ENCODE measurements at places on chromosomes 7 and 10.

- no peak for DNase-seq
These were observed 123.7 kb downstream of the MPP7 start for GRCh38 chr10:28179006-28179742.

- DNase-seq = no peak
These were observed 180.5 kb upstream of the ASAH2 start for GRCh38 chr10:50431791-50432190.

DNA sequence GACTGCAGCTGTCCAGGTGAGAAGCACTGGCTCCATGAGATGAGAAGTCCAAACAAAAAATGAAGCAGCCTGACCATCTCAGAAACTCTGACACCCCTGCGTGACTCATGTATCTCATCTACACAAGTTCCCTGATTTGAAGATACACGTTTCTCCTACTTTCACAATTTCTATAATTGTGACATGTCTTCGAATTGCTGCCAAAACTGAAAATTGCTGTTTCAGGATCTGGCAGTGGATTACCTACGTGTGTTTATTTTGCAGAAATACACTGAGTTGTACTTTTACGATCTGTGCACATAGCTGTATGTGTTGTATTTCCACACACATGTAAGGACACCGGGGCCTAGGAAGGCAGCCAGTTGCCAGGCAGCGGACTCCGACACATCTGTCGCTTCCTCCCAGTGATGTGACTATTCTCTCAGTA lies 53.2 kb downstream of the LARP4B start:
- DNase-seq = no peak

DNA sequence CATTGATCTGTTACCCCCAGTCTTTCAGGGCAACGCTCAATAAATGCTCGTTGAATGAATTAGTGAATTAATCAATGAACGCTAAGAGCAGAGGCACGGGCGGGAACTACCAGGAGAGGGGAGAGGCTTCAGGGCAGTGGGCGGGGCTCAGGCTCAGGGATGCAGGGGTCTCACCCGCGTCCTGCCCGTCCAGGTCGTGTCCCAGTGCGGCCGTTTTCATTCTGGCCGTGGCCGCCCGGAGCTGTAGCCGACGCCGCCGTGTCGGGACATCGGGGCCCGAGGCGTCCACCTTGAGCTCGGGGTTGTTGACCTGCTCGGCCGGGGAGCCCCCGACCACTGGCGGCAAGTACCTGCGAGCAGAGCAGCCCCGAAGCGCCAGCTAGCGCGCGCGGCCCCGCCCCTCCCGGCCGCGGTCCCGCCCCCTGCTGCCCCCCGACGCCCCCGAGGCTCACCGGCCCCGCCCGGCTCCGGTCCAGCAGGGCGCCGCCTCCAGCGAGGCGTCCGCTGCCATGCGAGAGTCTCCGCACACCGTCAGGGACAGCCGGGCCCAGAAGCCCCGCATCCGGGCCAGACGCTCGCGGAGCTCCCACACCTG lies 2.8 kb upstream of the GAL3ST4 start:
- no peak for DNase-seq

GRCh38 chr7:70384024-70384423 lies 747.9 kb upstream of the GALNT17 start:
- no peak for DNase-seq

DNA sequence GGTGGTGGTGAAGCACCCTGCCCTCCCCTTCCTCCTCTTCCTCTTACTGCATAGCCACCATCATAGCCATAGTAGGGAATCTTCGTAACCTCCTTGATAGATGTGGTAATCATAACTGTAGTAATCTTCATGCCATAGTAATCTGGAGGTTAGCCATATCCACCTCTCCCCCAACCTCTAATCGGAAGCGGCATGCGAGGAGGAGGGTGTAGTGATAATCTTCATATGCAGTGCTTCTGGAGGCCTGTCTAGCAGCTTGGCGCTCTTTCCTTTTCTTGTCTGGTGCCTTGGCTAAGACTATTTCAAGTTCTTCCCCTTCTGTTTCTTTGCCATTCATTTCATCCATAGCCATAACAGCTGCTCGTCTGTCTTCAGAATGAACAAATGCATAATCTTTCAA lies 90.9 kb downstream of the MLLT10 start:
- DNase-seq = no peak

DNA sequence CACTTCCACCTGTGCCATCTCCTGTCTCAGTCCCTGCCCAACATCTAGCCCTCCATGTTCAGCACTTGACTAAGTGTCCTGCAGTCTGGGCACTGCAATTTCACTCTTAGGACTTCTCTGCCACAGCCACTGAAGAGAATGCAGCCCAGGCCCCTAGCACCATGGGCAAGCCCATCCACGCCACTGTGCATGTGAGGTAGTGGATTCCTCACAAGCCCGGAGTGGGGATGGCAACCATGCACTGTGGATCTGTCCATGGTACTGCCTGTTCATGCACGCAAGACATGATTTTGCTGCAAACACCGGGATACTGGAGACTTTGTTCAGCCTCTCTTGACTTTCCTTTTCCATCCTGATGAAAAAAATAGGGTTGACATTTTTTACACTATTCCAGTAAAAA lies 12.3 kb downstream of the DDC start:
- no peak for DNase-seq

GRCh38 chr7:98795741-98796493 lies 73.9 kb downstream of the TMEM130 start:
- no peak for DNase-seq

GRCh38 chr10:100114460-100114859 lies 32.8 kb upstream of the CPN1 start:
- DNase-seq = no peak

DNA sequence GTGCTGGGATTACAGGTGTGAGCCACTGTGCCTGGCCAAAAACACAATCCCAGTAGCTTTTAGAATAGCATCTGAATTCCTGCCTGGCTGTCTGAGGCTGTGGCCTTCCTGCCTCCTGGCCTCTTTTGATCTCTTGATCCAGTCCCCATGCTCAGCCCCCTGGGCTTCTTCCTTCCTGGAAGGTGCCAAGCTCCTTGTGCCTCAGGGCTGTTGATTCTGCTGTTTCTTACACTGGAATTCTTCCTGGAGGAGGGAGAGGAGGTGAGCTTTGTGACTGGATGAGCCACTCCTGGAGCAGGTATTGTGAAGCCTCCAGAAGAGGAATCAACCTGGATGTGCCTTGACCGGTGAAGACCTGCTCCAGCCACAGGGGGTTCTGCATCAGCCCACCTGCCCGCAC lies 17.3 kb upstream of the MKI67 start:
- DNase-seq = no peak

- DNase-seq = no peak
These were observed 9.5 kb upstream of the RAMP3 start for GRCh38 chr7:45147858-45148652.

DNA sequence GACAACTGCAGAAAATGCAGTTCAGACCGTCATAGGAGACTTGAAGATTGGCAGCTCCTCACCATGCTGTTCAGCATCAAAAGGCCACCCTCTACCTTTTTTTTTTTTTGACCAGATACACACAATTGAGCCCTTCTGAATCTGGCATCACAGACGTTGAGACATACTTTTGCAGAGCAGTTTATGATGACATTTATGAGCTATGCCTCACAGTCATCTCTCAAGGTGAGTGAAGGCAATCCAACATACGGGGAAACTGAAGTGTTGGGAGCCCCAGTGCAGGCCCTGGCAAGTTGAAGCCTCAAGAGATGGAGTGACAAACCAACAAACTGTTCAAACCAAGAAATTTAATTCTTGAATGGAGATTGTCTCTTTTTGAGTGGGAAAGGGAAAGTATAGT lies 83.6 kb upstream of the DLX6 start:
- DNase-seq = no peak

DNA sequence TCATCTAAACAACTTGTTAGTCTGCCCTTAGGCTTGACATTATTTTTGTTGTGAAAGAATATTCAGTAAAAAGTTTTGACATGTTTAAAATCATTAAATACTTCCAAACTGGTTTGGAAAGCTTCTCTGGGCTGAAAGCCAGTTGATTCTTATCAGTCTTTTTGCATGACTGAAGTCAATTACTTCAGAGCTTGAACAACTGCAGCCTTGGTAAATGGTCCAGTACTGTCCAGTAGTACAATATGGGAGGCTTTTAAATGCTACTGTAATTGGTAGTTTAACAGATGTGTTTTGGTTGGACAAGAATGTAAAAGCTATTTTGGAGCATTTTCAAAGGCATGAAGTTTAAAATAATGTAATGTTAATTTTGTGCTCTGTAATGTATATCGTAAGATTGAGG lies 103.4 kb downstream of the SDK1 start:
- DNase-seq = no peak

DNA sequence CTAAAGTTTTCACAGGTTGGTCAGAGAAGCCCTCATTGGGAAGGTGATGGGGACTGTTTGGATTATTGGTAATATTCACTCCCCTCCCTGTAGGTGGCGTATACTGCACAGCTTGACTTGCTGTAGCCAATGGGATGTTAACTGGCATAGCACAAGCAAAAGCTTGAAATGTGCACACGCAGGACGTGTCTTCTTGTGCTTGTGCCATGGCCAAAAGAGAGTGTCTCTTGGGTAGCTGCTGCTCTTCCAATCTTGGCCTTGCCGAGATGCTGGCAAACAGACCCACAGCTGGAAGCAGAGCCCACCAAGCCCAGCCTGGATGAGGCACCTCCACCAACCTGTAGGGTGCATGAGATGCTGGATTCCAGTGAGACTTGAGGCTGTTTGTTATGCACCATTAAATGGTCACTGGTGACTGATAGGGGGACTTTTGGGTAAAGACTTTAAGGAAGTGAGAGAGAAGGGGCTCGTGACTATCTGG lies 266.0 kb downstream of the GRID1 start:
- DNase-seq = no peak

DNA sequence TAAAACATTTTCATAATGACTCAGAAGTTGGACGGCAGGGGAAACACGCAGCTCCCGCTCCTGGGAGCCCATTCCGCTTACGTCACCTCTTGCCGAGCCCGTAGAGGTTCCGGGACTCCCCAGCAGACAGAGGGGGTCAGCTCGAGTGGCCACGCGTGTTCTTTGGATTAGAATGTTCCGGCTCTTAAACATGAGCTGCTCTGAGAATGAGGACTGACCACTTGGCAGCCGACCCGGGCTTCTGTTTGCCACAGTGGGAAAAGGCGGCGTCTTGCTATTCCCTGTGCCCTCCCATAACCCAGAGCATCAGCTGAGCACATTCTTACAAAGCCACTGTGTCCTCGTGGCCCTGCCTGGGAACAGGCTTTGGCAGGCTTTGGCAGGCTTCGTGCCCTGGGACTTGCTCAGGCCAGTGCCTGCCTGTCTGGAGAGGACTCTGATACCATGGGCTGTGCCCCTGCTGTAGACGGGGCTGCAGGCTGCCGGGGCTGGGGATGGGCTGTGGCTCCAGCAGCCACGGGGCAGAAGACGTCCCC lies 40.1 kb downstream of the PFKP start:
- no peak for DNase-seq

- no peak for DNase-seq
These were observed 692 bp downstream of the IGFBP1 start for GRCh38 chr7:45888993-45889366.

- DNase-seq = no peak
These were observed 31.2 kb downstream of the CUZD1 start for GRCh38 chr10:122814493-122814892.

- DNase-seq = no peak
These were observed 63.7 kb downstream of the COL13A1 start for GRCh38 chr10:69865450-69865849.

- no peak for DNase-seq
These were observed 54.9 kb downstream of the CLIP2 start for GRCh38 chr7:74344132-74344496.

GRCh38 chr7:111568870-111569462 lies 6.7 kb upstream of the IMMP2L start:
- no peak for DNase-seq

DNA sequence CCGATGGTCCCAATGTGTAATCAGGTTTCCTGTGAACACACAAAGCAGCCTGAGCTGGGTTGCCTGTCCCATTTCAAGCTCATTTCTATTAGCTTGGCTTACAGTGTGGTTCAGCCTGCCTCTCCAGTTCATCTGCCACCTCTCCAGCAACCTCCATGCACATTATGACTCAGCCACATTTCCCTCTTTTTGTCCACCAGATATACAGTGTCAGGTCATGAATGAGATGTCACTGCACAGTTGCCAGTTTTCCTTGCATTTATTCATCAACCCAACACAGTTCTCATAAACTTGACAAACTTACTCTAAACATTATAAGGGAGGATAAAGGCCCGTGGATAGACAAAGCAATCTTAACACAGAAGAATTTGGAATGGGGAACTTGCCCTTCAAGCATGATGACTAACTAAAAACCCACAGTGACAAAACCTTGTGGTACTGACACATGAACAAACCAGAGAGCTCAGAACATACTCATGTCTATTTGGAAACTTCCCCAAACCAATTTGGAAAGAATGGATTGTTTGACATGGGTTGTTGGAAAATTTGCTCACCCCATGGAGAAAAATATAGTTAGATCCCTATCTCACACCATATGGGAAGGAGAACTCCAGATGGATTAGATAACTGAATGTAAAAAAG lies 2.5 kb upstream of the CFAP58 start:
- no peak for DNase-seq

DNA sequence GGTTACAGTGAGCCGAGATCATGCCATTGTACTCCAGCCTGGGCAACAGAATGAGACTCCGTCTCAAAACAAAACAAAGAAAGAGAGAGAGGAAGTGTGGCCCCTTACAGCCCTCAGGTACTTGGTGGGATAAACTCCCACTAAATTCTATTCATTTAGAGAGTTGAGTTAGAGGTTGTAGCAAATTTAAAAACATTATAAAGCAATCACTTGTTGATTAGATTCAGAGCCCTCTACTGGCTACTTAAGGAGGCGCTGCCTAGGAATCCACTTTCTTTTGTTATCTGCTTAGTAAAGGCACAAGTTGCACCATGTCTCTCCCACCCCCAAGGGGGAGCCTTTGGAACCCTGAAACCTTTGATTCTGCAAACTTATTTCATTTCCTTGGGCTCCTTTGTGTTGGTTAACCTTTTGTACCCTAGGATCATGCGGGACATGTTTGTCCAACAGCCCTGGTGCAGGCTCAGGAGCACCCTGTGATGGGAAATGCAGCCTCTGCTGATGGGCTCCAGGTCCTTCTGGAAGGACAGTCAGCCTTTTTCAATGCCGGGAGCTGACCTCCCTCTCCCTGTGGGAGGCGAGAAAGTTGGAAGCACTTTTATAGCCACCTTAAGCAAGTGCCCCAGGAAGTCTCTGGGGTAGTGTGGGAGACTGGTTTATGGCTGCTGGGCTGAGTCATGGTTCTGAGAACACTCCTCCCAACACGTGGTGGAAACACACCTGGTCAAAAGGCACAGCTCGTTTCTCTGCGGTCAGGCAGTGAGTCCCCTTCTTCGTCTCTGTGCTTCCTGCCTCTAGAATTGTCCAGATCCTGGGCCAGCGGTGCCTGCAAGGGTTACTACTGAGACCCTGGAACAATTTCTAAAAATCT lies 2.3 kb downstream of the HKDC1 start:
- peak; percentile 44 for DNase-seq

GRCh38 chr10:109991266-109991855 lies 16.4 kb upstream of the ADD3 start:
- no peak for DNase-seq

GRCh38 chr10:86207226-86207625 lies 159.4 kb downstream of the GRID1 start:
- DNase-seq = no peak

All from activated T-helper 1 cell treated with Interleukin-2 at 50 U/mL for 16 hours (primary cell).